NCI-H1105 treated with DMSO at 0.1 percent for 48 hours (cell line): ENCODE measurements at places on chromosomes 2 and 18.

- DNase-seq, result peak; percentile 78
Observed at GRCh38 chr18:44680273-44681075, at the start of gene SETBP1. Gene SETBP1, plus strand, starts transcription at chr18:44680888. Its CDS starts 20,459 bp downstream, at chr18:44701347.

DNA sequence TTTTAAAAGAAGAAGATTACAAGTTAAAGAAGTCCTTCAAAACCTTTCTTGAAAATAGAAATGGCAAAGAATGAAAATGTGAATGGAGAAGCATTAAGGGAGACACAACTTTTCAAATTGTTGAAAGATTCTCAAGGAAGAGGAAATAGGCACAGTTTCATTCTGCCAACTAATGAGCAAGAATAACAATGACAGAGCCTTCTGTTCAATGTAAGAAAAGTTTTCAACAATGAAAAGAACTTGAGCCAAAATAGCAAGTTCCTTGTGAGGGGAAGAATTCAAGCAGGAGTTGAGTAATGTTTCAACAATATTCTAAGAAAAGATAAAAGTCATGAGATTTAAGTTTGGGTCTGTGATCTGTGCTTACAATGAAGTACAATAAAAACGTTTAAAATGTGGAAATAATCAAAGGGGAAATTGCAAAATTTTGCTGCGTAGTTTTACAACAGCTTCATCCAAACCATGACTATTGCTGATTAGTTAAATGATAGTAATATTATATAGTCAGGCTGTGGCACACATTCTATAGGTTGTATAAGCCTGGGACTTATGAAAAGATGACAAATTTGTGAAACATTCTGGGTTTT lies 122.6 kb downstream of the METTL4 start:
- no peak for DNase-seq

GRCh38 chr2:157922336-157922735 lies 46.2 kb upstream of the ACVR1 start:
- no peak for DNase-seq

GRCh38 chr2:4368907-4369306 lies 665.5 kb downstream of the DCDC2C start:
- DNase-seq, result no peak

DNA sequence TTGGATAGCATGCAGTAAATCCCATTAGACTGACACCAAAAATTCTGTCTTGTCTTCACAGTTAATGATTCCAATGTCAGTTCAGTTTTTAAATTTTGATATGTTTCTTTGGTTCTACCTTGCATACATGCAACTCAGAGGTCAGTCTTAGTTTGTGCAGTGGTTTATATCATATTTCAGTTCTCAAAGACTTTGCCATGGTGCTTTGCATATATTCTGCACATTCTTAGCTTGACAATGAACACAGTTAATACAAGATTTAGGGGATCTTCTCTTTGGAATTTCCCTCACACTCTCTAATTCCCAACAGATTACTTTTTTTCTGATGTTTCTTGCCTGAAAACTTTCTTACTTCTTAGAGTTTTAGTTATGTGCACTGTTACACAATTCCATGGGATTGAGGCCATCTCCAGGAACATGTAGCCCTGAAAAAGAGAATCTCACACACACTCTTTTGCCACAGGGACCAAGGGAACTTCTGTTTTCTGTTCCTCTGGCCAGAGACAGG lies 17.3 kb downstream of the NOL4 start:
- DNase-seq, result no peak

DNA sequence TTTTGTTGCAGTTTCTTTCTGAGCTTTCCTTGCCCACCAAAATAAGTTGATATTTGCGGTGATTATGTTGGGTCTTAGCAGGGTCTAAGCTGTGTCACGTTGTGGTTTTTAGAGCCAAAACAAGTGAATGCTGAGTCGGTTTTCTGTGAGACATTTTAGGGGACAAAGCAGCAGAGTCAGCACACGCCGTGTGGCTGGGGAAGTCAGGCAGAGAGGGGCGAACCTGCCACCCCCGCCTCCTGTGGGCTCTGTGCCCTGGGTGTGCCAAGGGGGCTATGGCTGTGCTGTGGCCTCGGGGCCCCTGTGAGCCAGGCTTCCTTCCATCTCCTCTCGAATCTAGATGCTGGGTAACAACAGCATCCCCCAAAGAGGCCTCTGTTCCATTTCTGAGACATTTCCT lies 30.8 kb upstream of the TMEM87B start:
- no peak for DNase-seq
